ENCODE measurements at places on chromosomes 5 and 9.

GRCh38 chr5:67748165-67748690 is 467.3 kb upstream of the PIK3R1 start:
- no peak for DNase-seq

GRCh38 chr5:138275379-138275782 is 960 bp upstream of the GFRA3 start:
- no peak for DNase-seq

DNA sequence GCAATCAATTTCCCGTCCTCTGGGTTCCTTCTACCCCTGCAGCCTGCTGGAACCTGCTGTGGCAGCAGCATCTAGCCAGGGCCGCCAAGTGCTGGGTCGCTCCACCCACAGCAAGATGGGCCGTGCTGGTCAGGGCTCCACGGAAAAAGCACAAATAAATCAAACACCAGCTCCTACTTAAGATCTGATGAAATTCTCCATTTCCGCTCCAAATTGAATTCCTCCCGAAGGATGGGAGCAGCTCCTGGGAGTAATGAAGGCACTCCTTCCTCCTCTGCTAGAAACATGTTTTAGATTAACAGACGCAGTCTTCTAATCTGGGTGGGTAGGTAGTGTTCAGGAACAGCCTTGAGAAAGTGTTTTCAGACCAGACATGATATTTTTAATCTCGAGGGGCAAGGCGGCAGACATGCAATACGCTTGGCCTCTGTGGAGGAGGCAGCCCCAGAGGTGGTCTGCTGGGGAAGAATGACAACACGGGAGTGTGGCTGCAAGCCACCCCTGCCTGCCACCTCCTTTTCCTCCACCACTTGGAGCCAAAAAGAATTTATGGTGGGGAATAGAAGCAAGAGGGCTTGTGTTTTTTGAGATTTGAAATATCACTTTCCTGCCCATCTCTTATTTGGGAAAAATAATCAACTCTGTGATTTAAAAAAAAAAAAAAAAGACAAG is 194.1 kb downstream of the AOPEP start:
- DNase-seq = no peak

DNA sequence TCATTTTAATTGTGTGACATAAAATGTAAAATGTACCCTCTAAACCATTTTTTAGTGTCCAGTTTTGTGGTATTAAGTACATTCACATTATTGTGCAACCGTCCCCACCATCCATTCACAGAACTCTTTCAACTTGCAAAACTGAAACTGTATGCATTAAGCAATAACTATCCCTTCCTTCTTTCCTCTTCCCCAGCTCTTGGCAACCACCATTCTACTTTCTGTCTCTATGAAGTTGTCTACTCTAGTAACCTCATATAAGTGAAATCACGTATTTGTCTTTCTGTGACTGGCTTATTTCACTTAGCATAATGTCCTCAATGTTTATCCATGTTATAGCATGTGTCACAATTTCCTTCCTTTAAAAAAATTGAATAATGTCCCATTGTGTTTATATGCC is 142.4 kb downstream of the C9orf152 start:
- DNase-seq = no peak

DNA sequence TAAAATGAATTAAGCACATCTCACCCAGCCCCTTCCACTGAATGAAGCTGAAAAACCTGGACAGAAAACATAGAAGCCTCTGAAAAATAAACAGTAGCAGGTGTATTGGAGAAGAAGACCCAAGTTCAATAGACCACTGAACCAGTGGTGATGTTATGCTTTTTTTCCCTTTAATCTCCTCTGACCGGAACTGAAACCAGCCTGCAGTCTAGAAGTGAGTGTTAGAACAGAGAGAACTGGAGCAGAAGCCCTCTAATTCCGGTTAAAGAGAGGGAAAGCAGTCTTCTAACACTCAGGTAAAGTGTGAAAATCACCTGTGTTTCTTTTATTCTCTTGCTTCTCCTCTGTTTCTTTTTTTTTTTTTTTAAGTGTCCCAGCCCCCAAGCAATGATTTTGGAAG is 83.5 kb upstream of the CCL21 start:
- DNase-seq = no peak

DNA sequence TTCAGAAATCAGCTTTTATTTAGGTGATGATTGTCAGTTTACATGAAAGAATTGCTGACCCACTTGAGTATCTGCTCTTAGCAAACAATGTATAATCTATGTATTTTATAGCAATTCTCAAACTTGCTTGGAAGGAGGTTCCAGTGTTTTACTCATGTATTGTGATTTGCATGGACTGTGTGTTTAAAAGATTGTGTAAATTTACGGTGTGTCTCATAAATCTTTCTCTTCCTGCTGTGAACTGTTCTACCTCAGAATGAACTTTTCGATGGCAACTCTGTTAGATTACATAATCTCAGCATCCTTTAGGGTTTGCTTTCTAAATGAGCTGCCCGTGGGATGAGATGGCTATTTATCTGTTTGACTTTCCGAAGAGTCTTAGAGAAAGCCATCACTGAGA is 122.5 kb downstream of the MEF2C start:
- DNase-seq = no peak

DNA sequence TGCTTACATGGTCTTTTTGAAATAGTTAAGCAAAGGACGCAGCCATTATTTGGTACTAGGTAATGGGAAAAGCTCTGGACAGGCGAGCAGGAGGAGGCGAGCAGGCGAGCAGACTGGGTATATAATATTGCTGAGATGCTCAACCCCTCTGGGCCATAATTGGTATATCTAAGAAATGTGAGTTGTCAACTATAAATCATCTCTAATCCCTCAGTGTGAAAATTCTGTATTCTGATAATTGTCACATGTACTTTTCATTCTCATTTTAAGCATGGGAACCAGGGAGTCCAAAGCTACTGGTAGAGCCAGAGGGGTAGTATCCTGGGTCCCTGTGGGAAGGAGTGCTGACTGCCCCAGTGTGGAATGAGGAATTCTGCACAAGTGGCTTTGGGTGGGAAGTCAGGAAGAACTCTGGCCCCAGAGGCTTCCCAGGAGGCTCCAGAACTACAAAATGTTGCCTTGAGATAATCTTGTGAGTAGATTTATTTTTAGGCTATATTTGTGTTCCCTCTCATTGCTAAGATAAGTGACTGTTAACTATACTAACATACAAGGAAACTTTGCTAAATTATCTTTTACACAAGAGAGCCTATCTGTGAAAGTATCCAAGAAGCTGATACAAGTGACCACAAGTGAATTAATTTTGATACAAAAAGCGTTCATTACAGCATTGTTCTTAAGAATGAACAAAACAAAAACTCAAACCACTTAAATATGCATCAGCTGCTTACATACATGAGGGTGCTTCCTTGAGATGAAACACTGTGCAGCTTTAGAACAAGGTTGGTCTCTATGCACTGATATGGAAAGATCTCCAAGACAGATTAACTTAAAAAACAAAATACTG is 70.5 kb upstream of the TNFAIP8 start:
- no peak for DNase-seq

DNA sequence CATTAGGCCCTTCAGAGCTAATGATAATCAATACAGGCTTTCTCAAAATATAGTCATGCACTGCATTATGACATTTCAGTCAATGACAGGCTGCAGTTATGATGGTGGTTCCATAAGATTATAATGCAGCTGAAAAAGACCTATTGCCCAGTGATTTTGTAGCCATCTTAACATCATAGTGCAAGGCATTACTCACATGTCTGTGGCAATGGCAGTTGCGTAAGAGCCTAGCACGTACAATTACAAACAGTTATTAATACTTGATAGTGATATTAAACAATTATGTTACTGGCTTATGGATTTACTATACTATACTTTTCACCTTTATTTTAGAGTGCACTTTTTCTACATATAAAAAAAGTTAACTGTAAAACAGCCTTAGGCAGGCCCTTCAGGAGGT is 214.8 kb downstream of the ISL1 start:
- no peak for DNase-seq

DNA sequence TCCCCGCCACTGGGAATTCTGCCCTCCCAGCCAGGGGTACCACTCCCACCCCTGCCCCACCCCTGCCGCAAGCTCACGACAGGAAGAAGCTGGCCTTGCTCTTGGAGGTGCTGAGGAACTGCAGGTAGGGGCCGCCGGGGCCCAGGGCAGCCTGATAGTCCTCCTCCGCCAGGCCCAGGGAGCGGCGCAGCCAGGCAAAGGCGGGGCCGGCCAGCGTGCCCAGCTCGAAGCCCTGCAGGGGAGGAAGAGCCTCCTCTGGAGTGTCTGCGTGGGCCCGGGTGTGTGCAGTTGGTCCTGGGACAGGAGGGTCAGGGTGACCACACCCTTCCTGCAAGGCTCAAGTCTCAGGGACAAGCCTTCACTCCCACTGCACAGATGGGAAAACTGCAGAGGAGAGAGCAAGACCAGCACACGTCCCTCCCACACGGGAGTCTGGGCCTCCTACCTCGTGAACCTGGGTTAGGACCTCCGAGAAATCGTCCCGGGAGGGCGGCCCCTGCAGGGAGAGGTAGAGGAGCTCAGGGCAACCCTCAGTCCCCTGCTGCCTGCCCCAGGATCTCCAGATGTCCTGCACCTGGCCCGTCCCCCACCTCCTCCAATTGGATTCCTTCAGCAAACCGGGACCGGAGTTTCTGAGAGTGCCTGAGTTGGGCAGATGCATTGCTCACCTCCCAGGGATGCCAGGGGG is 2.4 kb downstream of the PIP5KL1 start:
- no peak for DNase-seq

DNA sequence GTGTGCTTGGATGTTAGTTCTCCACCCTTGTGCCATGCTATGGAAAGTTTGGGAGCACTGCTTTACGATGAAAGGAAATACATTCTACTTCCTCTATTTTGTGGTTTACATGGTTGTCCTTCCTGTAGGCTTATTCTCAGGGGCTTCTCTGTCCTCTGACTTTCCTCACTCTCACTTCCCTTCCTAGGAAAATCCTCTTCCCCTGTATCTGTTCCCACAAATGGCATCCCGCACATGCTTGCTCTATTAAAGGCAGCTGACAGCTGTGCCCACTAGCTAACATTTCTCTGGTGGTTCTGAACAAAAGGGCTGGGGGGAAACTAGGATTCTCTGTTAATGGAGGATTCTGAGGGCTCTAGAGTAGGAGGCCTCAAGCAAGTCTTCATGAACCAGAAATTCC is 52.4 kb downstream of the FAM170A start:
- no peak for DNase-seq

DNA sequence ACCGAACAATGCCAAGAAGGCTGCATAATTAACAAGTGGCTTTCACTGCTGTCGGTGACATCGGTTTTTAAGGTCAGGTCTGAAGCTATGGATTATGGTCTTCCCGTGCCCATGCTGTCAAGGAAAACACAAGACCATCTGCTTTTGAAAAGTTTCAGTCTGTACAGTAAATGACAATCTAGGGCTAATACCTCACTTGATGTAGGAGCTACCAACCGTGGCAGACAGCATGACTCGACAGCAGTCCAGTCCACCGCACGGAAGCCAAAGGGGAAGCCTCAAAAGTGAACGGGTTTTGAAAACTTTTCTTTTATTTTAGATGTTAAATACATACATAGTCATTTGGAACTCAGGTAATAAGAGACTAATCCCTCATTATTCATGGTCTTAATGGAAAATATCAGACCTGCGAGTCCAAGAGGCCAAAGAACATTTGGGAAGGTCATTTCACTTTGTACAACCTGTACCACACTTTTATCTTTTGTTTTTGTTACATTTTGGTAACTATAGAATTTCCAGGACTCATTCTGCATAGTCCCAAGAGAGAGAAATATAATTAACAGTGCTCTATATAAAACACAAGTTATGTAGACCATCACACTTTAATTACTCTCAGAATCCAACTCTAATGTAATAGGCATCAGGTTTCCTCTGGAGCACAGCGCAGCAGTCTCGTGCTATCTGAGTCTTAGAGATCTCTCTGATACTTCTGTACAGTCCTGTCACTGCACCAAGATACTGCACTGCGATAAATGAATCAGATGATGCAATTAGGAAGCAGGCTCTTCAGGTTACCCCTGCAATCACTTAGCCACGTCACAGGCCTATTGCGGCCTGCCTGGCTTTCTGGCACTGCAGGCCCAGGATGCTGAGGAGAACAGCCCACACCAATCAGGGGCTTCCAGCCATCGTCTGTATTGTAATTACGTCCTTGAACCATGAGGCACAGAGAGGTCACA is 184.9 kb downstream of the FANCC start:
- DNase-seq = no peak

- no peak for DNase-seq
Measured at GRCh38 chr9:137370865-137371520, 52.0 kb downstream of the EXD3 start.

DNA sequence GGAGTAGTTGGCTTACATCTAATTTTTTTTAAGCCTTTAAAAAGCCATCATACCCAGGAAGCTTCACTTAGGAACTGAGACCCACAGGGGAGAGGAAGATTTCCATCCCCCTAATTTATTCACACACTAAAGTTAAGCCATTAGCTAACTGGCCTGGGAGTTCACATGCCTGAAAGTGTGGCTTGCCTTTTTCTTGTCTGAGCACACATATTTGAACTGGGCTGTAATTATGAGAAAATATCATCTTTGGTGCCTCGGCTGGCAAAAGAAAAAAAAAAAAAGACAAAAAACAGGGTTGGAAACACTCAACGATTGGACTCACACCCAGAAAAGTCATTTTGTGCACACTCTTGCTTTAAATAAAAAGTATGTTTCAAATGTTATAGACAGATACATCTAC is 847.3 kb downstream of the MAT2B start:
- no peak for DNase-seq

DNA sequence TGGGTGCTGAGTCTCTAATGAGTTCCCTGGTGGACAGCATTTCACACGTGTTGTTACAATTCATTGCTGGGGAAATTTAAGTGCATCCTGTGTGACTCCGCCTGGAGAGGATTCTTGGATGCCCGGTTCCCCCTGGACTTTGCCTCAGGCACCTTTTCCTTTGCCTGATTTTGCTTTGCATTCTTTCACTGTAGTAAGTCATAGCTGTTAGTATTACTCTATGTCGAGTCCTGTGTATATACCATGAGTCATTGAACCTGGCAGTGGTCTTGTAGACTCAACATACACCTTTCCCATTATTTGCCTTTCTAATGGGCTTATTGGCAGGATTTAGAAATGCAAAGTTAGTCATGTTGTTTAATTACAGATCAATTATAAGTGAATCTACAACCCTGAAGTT is 81.9 kb upstream of the DHFR start:
- DNase-seq = no peak

DNA sequence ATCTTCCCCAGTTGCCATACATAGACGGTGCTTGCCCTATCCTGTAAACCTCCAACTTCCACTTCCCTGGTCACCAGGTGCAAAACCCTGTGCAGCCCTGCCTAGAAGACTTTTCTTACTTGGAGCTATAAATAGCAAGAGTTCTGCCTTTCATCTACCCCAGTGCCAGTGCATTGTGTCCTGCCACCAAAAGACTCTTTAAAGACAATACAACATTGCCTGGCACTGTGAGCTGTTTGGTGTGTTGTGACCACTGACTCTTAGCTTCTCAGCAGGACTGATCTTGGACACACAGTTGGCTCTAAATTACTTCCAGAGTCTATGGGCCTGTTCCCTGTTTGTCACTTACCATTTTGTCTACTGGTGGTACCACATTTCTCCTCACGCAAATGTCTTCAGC is 608.1 kb downstream of the CDH9 start:
- no peak for DNase-seq

DNA sequence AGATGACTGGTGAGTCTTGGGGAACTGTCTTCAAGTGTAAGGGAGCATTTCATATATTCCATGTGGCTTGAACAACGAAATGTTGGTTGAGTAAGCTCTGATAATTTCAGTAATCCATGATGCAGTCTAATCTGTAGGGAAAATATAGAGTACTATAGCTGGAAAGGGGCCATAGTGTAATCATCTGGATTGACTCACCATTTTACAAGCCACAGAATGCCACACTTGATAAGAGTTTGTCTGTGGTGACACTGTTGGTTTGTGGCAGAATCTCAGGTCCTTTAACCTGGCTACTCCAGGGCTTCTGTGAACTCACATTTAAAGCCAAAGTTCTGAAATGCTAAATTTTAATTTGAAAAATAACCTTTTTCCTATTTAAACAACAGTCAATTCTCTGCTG is 16.3 kb upstream of the MAML1 start:
- no peak for DNase-seq
